ENCODE measurements at places on chromosomes 16 and 17. TPM values are rescaled to one million over a fixed set of nuclear protein-coding genes. Genes with fewer than 3 reads are reported as not detected.

GRCh38 chr17:79618383-79619067 lies 7.7 kb upstream of the RBFOX3 start:
- DNase-seq, result no peak

DNA sequence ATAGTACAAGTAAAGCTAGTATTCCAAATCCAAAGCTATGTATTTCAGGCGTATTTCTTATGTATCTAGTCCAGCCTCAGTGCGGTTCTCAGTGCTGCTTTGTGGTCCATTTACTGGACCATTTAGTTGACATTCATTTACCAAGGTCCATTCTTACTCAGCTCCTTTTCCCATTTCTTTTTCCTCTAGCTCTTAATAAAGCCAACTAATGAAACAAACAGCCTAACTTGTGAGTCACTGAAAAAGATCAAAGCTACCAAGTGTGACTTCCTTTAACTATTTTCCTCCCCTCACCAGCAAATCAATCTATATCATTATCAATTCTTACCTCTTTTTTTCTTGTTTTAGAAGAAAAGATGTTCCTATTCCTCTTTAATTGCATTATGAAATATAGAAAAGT lies 64.0 kb downstream of the CYB561 start:
- no peak for DNase-seq

DNA sequence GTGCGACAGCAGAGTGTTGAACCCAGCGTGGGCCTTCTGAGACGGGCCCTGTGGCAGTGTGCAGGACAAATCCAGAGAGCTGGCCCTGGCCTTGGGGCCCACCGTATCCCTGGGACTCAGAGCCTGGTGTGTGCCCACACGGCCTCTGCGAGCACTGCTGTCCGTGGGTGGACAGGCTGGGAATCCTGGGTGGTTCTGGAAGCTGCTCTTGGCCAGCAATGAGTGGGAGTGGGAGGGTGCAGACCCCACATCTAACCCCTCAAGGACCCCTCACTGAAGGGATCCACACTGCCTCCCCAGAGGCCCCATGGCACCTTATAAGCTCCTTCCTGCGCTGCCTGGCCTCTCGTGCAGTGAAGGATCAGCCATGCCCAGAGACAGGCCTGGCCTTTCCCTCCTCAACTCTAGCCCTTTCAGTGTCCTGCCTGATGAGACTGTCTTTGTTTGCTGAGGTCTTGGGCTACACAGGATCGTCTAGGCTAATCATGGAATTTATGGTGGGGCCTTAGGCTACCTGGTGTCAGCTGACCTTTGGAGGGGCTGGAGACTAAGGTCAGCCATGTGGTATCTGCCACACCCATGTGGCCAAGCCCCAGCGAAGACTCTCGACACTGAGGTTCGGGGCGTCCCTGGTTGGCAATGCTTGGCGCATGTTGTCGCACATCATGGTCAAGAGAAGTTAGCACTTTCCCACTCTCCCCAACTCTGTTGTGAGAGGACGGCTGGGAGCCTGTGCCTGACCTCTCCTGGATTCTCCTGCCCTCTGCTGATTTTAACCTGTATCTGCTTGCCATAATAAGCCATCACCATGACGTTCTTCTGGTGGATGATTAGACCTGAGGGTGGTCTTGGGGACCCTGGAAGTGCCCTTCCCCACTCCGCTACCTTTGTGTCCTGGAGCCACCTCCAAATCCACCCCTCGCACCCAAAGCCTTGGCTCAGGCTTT lies 16.4 kb upstream of the GINS2 start:
- DNase-seq, result no peak

- no peak for DNase-seq
Observed at GRCh38 chr16:10760858-10761257, 17.2 kb downstream of the NUBP1 start.

- DNase-seq, result no peak
Observed at GRCh38 chr17:48308581-48308980, 121.4 kb downstream of the SKAP1 start.

DNA sequence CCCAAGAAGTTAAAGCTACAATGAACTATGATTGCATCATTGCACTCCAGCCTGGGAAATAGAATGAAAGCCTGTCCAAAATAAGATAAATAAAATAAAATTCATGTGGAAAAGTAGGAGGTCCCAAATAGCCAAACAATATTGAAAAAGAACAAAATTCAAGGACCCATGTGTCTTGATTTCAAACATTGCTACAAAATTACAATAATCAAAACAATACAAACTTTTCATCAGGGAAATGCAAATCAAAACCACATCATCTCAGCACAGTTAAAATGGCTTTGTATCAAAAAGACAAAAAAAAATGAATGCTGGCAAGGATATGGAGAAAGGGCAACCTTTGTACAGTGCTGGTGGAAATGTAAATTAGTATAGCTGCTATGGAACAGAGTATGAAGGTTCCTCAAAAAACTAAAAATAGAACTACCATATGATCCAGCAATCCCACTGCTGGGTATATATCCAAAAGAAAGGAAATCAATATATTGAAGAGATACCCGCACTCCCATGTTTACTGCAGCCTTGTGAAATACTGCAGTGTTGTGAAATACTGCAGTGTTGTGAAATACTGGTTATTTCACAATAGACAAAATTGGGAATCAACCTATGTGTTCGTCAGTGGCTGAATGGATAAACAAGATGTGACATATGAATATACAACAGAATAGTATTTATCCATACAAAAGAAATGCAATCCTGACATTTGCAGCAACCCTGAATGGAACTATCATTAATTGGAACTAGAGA lies 24.5 kb upstream of the ZNF287 start:
- DNase-seq, result no peak

DNA sequence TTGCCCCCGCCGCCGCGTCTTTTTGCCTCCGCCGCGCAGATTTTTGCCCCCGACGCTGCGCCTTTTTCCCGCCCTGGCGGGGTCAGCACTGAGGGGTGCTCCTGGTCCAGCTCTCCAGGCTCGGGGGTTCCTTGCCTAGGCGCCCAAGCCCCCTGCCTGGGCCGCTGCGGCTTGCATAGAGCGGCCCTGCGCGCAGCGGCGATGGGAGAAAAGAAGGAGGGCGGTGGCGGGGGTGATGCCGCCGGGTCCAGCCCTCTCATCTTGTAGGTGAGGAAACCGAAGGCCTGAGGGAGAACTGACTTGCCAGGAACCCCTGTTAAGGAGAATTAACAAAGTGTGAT lies 330.8 kb upstream of the WSB1 start:
- no peak for DNase-seq

DNA sequence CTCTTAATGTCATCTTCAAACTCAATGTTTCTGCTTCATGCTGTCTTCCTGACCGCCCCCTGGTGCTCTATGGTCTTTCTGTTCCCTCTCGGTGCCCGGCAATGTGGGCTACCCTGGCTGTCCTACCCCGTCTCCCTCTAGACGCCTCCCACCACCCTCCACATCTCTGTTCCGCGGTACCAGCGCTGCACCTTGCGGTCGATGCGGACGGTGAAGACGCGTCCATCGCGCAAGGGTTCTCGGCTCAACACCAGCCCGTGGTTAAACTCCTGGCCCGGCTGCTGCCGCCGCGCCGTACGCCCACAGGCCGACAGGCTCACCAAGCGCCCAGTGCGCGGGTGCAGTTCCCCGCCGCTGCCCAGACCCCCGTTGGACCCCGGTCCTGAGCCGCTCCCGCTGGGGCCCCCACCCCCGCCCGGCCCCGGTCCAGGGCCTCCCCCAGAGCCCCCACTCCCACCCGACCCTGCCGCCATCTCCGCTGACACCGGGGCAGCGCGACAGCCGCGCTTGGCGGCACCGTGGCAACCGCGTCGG lies at the start of gene NEURL4:
Gene NEURL4, minus strand, starts transcription at position 496 of the 534 bp plus-strand sequence. Its CDS starts 23 bp downstream, at position 473.
- DNase-seq, result no peak

GRCh38 chr17:49341356-49341755 lies 20.7 kb downstream of the ZNF652 start:
- DNase-seq, result no peak

DNA sequence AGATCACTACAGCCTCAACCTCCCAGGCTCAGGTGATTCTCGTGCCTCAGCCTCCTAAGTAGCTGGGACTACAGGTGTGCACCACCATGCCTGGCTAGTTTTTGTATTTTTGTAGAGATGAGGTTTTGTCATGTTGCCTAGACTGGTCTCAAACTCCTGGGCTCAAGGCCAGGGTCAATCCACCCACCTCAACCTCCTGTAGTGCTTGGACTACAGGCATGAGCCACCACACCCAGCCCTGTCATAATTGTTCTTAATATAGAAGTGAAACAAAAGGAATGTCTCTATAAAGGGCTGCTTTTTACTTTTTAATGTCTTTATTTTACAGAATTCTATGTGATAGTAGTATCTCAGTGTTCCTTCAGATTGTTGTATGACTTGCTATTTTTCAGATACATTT lies 345.2 kb upstream of the TBX2 start:
- DNase-seq, result no peak

GRCh38 chr16:6926762-6927161 lies 405.9 kb upstream of the RBFOX1 start:
- no peak for DNase-seq

DNA sequence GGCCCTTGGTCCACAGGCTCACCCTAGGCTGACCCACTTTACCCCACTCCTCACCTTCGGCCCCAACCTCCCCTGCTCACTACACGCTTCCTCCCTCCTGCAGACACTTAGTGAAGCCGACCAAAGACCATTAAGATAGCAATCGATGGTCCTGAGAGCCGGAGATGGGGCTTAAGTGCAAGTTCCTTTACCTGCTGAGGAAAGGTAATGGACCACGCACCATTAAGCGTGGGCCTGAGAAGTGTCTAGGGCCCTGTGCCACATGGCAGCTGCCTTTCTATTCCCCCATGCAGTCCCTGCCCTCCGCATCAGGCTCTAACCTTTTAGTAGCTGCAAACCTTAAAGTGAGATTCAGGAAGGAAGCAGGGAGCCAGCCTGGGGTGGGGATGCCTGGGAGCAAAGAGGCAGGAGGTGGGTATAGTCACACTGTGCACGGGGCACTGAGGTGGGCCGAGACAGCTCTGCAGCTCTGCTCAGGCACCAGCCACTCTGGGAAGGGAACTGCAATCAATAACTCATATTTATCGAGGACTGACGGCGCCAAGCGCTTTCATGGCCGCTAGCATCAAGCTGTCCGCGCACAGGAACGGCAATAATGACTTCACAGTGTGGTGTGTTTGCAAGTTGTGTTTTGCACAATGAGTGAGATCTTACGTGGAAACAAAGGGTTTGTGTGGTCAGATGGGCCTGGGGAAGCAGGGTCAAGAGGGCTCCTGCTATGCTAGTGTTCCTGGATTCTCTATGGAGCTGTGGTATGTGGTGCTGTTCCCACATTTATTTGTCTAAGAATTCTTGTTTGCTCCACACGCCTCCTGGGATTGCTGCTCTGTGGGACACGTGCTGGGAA lies 84.9 kb upstream of the CDC42EP4 start:
- DNase-seq, result no peak

DNA sequence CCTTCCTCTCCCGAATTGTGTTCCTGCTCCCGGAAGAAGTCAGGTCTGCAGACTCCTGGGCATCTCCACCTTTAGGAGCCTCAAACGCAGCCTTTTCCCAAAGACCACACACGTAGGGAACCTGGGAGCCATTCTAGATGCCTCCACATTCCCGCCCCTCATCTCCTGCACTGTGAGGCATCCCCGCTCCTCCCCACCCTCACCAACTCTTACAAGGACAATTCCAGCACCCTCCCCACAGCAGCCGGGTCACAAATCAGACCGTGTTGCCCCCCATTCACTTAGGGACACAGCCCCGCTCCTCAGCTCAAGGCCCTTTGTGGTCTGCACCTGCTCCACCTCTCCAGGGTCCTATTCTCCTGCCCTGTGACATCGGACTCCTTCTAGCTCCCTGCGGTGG lies 49.6 kb downstream of the ABR start:
- DNase-seq, result no peak

DNA sequence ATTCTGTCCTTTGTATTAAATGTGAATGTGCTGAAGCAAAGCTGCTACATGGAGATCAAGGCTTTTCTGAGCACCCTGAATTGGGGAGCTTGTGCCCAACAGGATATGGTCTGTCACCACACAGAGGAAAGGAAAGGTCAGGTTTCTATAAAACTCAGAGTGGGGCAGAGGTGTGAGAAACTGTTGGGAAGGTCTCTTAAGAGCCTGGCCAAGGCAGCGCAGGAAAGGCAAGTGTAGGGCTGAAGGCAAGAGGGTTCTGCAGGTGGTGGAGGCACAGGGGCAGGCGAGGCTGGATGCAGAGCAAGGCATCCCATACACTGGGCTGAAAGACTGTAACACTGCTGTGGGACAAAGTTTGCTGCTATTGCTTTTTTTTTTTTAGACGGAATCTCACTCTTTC lies 8.1 kb downstream of the COX6A2 start:
- DNase-seq, result no peak

DNA sequence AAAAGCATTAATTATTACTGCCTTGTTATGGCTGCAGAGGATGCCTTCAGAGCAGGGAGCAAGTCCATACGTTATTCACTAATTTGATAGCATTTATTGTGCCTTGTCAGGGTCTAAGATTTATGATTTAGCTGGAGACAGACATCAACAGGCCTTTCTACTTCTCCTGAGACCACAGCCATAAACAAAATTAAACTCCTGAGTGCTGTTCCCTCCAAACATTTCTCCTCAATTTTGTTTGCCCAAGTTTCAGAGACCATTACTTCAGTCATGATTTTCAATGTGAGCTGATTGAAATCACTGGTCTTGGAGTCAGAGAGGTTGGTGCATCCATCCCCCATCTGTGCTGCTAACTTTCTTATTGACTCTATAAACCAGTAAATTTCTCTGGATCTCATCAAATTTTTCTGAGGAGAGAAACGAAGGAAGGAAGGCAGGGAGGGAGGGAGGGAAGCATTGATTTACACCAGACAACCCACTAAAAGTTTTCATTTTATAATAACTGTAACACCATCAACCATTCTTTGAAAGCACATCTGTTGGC lies 423.6 kb upstream of the CDH11 start:
- DNase-seq, result no peak

DNA sequence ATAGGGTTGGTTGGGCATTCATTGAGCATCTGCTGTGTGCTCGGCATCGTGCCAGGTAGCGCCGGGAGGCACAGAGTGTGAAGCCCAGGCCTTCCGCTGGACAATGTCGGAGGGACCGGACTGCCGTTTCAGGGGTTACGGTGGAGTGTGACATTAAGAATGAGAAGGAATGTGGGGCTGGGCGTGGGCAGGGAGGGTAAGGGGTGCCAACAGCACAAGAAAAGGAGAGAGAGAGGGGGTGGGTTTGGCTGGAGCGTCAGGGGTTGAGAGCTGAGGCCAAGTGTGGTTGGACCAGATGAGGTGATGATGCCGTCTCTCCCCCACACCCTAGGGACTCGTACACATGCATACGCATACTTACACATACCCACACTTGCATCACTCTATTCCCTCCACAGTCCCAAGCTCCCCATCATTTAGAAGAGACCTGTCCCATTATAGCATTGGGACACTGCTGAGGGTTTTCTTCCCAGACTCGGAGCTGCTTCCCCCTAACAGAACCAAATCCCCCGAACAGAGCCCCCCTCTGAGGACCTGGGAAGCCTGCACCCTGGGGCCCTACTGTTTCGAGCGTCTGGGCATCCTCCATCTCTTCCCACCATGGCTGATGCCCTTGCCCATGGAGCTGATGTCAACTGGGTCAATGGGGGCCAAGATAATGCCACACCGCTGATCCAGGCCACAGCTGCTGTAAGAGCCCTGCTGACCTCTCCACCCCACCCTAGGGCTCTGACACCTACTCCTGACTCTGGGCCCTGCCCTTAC lies 3.3 kb upstream of the KCTD11 start:
- no peak for DNase-seq

The UMOD gene
- 2.8 TPM for polyA plus RNA-seq

The INPP5K gene
- polyA plus RNA-seq, result 22.8 TPM

The GNGT2 gene
- polyA plus RNA-seq, result 1.5 TPM

The DNAAF8 gene
- 0.86 TPM for polyA plus RNA-seq

The CKLF gene
- polyA plus RNA-seq, result 44.3 TPM

The FKBP10 gene
- polyA plus RNA-seq, result 148 TPM

The MRM3 gene
- 19.1 TPM for polyA plus RNA-seq

The TBC1D3E gene
- not detected for polyA plus RNA-seq

The SEC14L1 gene
- polyA plus RNA-seq, result 104 TPM

The KPNA2 gene
- 95.9 TPM for polyA plus RNA-seq

The CNTD1 gene
- polyA plus RNA-seq, result 2.1 TPM

All from left renal pelvis (tissue), 4 donors.